ENCODE measurements at places on chromosomes 1 and 21.

- no peak for DNase-seq
Measured at GRCh38 chr21:29771491-29772066, 168.2 kb downstream of the GRIK1 start.

GRCh38 chr1:164961715-164962114 lies 394.8 kb downstream of the LMX1A start:
- no peak for DNase-seq

DNA sequence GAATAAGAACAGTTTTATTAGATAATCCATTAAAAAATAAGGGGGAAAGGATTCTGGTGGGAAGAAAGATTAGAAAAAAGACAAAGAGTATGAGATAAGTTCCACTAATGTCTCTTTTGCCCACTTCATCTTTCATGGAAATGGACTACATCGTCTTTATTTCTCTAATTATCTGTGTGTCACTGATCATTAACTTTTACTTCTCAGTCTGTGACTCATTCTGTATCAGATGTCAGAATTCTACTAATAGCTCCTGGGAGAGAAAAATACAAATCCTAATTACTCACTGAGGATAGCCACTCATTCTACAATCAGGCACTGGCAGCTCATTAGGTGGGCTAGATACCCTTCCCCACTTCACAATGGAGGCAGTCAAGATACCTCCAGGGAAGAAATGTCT lies 41.7 kb downstream of the ILDR2 start:
- DNase-seq = no peak

GRCh38 chr1:46802901-46803574 lies 4.2 kb downstream of the CYP4B1 start:
- DNase-seq = no peak

- no peak for DNase-seq
Measured at GRCh38 chr1:30754684-30755171, 2.8 kb downstream of the LAPTM5 start.

DNA sequence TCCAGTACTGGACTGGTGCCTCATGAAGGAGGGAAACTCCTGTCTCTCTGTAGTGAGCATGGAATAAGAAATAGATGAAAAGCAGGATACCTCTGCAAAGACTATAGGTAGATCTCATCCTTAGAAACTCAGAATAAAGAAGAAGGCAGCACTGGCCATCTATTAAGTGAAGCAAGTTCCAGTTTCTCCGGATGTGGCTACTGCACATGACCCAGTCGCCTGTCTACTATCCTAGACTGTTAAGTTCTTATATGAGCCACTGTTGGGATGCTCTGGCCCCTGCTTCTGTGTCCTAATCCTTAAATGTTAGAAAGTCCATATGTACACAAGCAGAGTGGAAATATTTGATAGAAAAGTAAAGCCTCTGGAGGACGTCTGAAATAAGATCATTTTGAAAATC lies 2.2 kb downstream of the FASLG start:
- DNase-seq = no peak

- no peak for DNase-seq
Measured at GRCh38 chr1:178541829-178542553, 29.1 kb downstream of the TEX35 start.

DNA sequence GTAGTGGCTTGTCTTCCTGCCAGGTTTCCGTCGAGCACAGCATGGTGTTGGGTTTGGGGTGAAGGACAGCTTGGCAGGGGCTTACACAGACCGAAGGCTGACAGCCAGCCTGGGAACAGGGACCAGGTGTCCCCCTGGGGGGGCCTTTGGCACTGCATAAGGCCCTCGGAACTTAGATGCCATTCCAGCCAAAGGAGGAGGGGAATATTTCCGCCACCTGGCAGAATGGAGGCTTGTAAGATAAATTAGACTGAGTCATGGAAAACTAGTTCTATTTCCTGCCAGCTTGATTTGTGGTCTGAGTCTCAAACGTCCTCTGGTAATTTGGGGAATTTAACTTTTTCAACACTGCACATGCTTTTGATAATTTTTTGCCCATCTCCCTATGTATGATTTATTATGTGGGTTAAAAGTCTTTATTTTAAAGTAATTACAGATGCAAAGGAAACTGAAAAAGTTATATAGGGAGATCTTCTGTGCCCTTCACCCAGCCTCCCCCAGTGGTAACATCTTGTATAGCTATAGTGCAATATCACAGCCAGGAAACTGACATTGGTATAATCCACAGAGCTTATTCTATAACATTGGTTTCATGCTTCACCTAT lies 11.5 kb upstream of the TMEM51 start:
- no peak for DNase-seq

GRCh38 chr1:153120945-153121344 lies 7.6 kb upstream of the SPRR2F start:
- no peak for DNase-seq

- no peak for DNase-seq
Measured at GRCh38 chr21:33428669-33429068, 25.5 kb downstream of the IFNGR2 start.

- DNase-seq = no peak
Measured at GRCh38 chr1:41712081-41712480, 206.6 kb downstream of the HIVEP3 start.

DNA sequence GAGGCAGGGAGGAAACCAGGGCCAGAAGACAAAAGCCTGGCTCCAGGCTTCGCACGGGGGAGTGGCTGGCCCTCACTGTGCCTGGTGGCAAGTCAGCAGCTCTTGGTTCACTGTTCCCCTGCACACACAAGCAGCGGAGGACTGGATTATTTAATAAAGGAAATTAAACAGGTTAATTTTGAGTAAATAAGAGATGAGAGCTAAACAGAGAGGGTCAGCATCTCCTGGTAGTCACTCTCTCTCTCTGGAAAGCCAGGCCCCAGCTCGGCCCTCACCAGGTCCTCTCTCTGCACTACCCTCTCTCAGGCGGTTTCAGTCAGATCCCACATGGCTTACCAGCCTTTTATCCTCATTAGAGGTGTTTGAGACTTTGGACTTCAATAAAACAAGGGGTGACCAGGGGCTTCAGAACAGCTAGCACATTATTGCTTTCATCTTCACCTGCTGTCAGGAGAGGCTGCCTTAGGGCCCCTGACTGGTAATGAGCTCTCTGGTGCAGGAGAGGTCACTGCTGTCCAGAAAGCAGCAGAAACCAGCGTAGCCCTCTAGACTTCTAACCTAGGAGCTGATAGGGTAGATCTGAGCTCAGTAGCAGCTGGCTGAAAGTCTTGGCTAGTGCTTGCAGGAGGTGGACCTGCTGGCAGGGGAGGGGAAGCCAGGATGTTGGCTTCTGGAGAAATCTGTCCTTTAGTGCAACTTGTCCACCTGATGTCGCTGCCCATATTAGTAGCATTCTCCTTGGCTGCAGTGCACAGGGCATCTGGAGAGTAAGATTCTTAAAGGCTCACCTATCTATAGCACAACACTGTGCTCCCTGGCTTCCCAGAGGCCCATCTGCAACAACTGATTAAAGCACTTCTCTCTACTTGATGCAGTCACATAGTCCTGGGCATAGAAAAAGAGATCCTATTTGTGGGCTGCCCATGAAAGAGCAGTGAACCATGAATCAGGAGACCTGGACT lies 45.9 kb downstream of the SYT6 start:
- no peak for DNase-seq

DNA sequence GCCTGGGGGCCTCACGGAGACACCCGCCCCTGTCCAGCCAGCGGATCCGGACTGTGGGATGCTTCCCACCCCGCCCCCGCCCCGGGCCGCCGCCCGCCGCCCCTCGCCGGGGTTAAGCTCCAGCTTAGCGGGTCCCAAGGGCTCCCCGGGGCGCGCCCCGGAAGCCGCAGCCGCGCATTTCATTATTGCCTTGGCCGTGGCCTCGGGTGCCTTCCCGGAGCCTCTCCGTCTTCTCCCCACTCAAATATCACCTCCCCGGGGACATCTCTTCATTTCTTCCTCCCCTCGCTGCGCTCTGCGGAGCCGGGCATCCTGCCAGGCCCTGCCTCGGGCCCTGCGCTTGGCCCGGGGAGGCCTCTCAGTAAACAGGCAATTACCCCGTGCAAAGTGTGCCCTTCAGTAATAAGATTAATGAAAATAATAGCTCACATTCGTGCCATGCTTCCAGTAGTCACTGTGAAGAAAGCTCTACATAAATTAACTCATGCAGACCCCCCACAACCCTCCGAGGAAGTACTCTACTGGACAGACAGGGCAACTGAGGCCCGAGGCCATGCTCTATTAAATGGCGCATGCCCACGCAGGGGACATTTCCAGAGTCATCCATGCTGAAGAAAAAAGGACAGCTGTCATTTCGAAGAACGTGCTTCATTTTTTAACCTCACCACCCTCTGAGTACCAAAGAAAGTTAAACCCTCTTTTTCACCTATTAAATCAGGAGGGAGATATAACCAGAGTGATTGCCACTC lies 49.9 kb upstream of the LAPTM5 start:
- no peak for DNase-seq

DNA sequence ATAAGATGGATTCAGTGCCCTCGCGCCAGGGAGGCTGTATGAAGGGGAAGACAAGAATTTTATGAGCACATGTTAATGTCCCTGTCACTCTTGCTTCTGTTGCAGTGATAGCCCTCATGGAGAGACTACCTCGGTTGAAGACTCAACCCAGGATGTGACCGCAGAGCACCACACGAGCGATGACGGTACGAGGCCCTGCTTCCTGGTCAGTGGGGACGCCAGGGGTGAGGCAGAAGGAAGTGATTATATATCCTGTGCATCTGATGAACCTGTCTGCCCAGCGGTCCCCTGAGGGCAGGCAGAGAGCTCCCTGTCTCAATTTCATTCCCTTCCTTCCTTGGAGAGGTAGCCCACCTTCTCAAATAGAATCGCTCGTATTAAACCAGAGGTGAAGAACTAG lies 20.0 kb upstream of the IKBKE start:
- DNase-seq = no peak

GRCh38 chr1:54699936-54700525 lies 15.6 kb upstream of the TTC4 start:
- DNase-seq = no peak

GRCh38 chr1:41955461-41956159 lies 36.9 kb upstream of the HIVEP3 start:
- no peak for DNase-seq

DNA sequence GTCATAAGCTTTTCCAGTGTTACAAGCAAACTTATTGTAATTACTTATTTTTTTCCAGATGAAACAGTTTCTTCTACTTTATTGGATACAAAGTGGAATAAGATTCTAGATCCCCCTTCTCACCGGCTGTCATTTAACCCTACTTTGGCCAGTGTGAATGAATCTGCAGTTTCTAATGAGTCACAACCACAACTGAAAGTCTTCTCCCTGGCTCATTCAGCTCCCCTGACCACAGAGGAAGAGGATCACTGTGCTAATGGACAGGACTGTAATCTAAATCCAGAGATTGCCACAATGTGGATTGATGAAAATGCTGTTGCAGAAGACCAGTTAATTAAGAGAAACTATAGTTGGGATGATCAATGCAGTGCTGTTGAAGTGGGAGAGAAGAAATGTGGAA lies 95.5 kb downstream of the ZFYVE9 start:
- DNase-seq = no peak

- no peak for DNase-seq
Measured at GRCh38 chr1:76158126-76158525, 83.6 kb downstream of the ST6GALNAC3 start.

DNA sequence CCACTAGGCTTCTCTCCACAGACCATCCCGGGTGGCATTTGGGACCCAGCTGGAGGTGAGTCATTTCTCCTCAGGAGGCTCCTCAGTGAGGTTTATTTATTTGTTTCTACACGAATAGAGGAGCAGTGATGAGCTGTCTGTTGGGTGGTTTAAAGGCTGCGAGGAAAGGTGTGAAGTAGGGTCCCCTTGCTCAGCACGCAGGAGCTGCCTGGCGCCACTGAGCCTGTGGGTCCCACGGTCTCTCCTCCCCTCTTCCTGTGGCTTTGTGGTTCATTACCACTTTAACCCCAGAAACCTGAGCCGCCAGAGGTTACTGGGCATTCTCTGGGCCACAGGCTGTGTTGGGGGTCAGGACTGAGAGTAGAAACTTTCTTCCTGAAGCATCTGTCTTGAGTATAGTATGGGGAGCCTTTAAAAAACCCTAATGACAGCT lies 39.9 kb downstream of the IL6R start:
- DNase-seq = no peak

All from SHP77 treated with DMSO at 0.1 percent for 48 hours (cell line).